Gastrocnemius medialis (tissue), 4 donors: ENCODE measurements at places on chromosomes 4 and X.
A peak's percentile ranks its signal among the peaks of the same experiment; 100 is the strongest.

DNA sequence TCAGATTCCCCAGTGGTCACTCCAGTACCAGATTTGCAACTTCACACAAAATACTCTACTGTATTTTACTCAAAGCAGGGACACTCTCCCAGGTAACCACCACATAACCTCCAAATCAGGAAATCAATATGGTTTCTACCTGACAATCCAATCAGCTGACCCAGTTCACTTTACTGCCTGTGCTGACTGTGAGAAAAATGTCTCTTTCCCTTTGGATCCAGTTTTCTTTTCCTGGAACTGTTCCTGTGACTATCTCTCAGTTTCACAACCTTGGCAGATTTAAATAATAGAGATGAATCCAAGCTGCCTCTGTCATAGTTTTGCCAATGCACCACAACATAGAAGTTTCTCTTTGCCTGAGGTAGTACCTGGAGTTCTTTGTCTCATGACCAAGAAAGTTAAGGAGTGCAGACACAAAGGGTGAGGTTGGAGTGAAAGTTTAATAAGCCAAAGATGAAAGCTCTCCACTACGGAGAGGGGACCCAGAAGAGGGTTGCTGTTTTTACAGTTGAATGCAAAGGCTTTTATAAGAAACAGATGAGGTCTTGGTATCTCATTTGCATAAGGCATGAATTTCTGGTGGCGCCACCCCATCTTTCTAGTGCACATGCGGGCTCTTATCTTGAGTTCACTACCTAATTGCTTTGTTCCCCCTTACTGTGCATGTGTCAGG lies 29.7 kb upstream of the IL9R start:
- DNase-seq: no peak

DNA sequence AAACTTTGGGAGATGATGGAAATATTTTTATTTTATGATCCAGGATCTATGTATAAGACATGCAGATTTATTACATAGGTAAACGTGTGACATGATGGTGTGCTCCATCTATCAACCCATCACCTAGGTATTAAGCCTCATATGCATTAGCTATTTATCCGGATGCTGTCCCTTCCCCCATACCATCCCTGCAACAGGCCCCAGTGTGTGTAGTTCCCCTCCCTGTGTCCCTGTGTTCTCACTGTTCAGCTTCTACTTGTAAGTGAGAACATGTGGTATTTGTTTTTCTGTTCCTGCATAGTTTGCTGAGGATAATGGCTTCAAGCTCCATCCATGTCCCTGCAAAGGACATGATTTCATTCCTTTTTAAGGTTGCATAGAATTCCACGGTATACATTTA lies 28.1 kb upstream of the ZCCHC4 start:
- DNase-seq: no peak

DNA sequence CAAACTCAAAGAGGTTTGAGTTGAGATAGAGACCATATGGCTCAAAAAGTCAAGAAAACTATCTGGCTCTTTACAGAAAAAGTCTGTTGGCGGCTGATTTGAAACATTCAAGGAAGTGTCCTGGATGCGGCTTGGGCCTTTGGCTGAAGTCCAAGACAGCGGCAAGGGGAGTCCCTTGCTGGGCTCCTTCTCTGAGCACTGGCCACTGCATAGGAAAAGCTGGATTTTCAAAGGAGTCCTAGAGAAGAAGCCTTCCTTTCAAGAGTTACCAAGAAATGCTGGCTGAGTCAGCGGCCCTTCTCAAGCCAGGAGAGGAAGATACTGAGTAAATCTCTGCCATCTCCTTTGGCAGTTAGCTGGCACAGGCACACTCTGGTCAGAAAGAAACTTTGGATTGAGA lies 12.1 kb downstream of the APLN start:
- DNase-seq: no peak

DNA sequence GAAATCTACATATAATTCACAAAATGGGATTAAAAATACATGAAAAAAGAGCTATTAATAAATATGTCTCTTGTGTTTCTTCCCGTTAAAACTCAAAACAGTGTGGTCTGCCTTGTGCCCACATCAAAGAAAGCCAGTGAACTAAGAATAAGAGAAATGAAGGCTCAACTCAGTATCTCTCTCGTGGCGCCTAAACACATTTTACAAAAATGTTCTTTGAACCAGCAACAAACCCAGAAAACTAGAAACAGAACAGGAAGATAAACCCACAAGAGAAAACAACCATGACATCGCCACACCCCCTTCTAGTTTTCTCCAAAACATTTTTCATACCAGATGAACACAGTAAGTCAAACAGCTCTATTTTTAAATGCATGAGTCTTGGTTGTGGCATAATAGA lies 130.1 kb downstream of the DCHS2 start:
- DNase-seq: no peak

DNA sequence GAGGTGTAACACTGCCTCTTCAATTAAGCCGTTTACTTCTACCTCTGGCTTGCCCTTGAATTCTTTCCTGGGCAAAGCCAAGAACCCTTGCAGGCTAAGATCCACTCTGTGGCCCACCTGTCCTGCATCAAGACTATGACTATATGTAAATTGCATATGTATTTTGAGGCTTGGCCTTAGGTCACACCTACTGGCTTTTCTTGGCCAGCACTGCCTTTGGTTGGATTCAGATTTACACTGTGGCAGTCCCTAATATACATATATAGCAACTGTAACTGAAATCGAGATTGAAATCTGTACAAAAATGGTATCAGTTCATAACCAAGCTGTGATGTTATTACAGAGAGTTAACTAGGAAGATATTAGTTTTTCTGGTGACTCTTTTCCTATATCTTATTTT lies 151.5 kb downstream of the CFAP47 start:
- no peak for DNase-seq

GRCh38 chrX:5194806-5195205 lies 1033.9 kb downstream of the NLGN4X start:
- no peak for DNase-seq

DNA sequence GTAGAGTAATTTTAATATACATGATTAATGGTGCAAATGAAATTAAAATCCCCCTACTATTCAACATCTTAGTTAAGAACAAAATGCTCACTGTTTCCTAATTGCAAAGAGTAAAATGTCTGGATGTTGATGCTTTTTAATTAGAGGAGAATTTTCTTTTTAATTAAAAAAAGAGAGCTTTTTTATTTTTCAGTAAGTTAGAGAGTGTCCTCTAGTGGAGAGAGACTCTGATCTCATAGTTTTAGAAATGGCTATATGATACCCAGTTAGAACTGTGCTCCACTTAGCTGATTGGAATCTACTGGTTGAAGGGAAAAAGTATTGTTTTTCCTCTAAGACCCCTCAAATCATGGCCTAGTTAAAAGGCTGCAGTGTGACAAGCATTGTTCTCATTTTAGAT lies 312.0 kb upstream of the MAGEB2 start:
- DNase-seq: no peak

- no peak for DNase-seq
These were observed 9.3 kb downstream of the SORCS2 start for GRCh38 chr4:7201420-7202305.

GRCh38 chr4:102268355-102268754 lies 76.9 kb downstream of the SLC39A8 start:
- no peak for DNase-seq

DNA sequence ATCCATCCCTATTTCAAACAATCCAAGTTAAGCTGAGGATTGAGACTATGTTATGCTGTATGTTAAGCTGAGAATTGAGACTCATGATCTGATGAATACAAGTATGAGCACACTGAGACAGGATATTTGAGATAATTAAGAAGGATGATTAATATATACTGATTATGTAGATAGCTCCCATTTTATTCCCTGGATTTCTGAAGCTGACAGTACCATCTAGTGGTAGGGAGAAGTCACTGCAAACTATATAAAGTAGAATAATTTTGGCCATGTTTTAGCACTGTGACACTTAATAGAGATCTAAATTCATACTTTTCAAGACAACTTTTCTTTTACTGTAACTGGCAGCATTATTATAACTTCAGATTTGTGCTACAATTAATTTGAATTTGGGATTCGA lies 63.8 kb upstream of the HPRT1 start:
- DNase-seq: no peak

DNA sequence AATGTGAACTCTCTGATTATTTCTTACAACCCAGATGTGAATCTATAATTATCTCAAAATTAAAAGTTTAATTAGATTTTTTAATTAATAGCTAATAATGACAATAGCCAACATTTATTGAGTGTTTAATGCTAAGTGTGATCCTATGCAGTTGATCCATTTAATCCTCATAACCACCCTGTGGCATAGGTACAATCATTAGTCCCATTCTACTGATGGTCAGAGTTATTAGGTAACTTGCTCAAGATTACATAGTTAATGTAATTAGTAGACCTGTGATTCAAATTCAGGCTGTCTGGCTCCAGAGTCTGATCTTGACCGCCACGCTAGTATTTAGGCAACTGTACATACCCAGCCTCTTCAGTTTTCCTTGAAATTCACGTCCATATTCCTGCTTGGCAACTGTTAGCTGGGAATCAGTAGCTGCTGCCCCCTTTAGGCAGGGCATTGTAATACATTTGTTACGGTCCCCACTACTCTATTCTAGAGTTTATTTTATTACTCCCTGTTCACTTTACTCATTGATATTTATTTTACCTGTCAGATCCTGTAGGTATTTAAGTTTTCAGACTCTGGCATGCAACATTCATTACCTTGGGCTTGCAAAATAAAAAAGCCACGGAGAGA lies 20.6 kb upstream of the TEC start:
- no peak for DNase-seq

DNA sequence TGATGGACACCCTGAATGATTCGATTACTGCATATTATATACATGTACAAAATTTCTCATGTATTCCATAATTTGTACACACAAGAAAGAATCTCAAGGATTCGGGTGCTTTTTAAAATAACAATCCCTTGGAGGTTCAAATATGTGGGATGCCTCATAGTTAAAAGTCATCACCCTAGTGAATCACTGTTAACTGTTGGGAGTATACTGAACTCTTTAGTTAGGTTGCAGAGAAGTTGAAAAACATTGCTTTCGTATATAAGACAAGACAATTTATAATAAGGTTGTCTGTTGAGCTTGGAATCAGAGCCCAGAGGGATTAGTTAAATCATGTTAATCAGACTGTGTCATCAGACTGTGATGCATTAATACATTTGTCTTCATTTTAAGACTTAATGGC lies 15.6 kb downstream of the DCK start:
- DNase-seq: no peak

- DNase-seq: no peak
These were observed 97.3 kb upstream of the DDX3X start for GRCh38 chrX:41236629-41237028.

DNA sequence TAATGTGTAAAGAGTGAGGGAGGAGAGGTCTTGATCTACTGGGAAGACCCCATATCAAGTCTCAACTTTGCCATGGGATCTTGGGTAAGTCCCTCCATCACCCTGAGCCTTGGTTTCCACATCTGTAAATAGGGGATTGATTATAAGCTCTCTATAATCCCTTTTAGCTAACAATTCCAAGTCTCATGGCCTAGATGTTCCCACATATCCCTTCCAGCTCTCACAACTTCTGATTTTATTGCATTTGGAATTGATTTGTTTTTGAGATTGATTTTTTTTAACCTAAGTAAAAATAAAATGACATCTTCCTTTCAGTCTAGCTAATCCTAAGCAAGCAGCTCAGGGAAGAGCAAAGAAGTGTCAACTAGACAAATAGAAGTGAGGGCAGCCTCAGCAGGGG lies 29.8 kb downstream of the SMIM20 start:
- no peak for DNase-seq

- no peak for DNase-seq
These were observed 6.8 kb downstream of the CLDN2 start for GRCh38 chrX:106927023-106927422.

DNA sequence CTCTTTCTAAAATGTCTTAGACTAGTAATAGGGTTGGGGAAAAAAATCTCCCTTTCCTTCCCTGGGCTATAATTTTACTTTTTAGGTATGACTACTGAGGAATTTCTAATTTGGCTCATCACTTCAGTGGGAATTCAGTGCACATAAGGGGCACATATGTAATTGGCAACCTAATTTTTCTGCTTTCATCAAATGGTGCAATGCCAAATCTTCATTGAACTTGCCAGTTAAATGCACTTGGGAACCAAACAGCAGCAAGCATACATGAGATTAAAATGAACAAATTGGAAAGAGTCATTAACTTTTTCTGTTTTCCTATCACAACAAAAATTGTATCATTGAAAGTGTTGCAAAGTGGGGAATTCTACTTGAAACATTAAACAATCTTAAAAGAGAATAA lies 2.9 kb upstream of the CCSER1 start:
- no peak for DNase-seq

GRCh38 chr4:177283167-177283566 lies 26.5 kb upstream of the NEIL3 start:
- no peak for DNase-seq

DNA sequence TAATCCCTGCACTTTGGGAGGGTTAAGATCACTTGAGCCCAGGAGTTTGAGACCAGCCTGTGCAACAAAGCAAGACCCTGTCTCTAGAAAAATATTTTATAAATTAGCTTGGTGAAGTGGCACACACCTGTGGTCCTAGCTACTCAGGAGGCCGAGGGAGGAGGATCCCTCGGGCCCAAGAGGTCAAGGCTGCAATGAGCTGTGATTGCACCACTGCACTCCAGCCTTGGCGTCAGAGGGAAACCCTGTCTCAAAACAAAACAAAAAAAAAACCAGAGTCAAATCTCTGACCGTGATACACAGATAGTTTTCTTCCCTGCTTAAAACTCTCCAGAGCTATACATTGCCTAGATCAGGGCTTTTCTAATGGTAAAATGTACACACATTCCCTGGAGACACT lies 53.5 kb downstream of the CHST7 start:
- no peak for DNase-seq

DNA sequence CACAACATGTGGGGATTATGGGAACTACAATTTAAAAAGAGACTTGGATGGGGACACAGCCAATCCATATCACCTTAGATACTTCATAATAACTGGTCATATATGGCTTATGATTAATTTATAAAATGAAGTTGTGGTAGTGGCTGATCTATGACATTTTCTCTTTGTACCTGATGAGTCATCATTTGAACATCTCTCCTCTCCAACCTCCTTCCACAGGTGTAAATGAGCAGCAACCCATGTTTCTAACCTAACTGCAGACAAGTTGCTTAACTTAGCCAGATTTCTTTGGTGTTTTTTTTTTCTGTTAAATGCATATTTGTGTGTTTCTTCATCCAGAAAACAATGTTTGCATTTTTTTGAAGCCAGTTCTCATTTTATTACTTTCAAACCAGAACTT lies 42.6 kb downstream of the SPANXA2 start:
- no peak for DNase-seq

GRCh38 chrX:23434356-23434884 lies 99.8 kb downstream of the PTCHD1 start:
- peak; percentile 81 for DNase-seq

- DNase-seq: peak; percentile 51
These were observed 3.8 kb downstream of the SCML1 start for GRCh38 chrX:17741123-17741511.

- no peak for DNase-seq
These were observed 364.3 kb upstream of the FAM241A start for GRCh38 chr4:111780965-111781364.

DNA sequence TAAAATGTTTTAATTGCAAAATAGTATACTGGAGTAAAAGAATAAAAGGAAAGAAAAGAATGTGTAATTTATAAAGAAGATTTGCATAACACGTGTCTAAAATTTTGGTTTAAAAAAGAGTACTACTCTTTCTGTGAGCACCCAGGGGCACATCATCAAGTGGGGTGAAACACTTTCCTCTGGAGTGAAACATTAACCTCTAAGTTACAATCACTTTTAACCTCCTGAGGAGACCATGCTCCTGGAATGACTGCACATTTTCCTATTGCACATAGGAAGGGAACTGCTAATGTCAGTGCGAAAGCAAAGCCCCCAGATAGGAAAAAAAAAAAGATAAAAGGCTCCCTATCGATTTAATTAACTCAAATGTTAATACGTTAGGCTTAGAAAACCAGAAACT lies 13.3 kb downstream of the VEGFC start:
- DNase-seq: no peak
